GM12878 (cell line): ENCODE measurements at places on chromosomes 2 and 18. TPM values are rescaled to one million over a fixed set of nuclear protein-coding genes. Genes with fewer than 3 reads are reported as not detected.

GRCh38 chr18:13477147-13477683, 249.1 kb downstream of the FAM210A start:
- DNase-seq: no peak

- DNase-seq: no peak
Observed at GRCh38 chr2:6992794-6993228, 75.6 kb downstream of the RNF144A start.

DNA sequence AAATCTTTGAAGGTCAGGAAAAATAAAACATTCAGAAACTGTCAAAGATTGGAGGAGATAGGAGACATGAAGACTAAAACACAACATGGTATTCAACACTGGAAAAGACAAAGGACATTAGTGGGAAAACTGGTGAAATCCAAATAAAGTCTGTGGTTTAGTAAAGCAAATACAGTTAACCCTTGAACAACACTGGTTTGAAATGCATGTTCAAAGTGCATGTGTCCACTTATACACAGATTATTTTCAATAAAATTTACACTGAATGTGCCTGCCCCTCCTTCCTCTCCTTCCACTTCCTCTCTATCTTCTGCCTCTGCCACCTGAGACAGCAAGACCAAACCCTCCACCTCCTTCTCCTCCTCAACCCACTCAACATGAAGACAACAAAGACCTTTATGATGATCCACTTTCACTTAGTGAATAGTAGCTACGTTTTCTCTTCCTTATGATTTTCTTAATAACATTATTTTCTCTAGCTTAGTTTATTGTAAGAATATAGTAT, 14.5 kb downstream of the OLA1 start:
- DNase-seq: no peak

GRCh38 chr2:114800371-114800770, 357.9 kb downstream of the DPP10 start:
- DNase-seq: no peak

GRCh38 chr2:74917702-74918619, 40.5 kb upstream of the POLE4 start:
- DNase-seq: no peak

DNA sequence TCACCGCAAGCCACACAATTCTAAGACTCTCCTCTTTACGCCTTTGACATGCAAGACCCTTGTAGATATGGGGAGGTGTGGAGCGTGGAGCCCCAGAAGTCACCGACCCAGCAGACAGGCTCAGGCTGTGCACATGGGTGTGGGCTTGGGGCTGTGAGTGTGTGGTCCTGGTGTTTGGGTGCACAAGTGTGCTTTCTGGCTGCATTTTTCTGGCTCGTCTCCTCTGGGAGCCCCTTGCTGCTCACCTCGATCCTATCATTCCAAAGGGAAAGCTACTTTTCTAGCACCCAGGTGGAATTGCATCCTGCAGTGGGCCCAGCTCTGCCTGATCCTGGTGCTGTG, 143.0 kb downstream of the ACOXL start:
- no peak for DNase-seq

- DNase-seq: no peak
Observed at GRCh38 chr2:43131051-43131889, 95.1 kb downstream of the ZFP36L2 start.

GRCh38 chr2:196170606-196171247, 651 bp downstream of the STK17B start:
- no peak for DNase-seq

Gene MTLN
- 108 and 112 TPM in 2 replicates for polyA plus RNA-seq

Gene CDK15
- polyA plus RNA-seq: not detected in 2 replicates
